ENCODE measurements at places on chromosomes 2 and 18.

DNA sequence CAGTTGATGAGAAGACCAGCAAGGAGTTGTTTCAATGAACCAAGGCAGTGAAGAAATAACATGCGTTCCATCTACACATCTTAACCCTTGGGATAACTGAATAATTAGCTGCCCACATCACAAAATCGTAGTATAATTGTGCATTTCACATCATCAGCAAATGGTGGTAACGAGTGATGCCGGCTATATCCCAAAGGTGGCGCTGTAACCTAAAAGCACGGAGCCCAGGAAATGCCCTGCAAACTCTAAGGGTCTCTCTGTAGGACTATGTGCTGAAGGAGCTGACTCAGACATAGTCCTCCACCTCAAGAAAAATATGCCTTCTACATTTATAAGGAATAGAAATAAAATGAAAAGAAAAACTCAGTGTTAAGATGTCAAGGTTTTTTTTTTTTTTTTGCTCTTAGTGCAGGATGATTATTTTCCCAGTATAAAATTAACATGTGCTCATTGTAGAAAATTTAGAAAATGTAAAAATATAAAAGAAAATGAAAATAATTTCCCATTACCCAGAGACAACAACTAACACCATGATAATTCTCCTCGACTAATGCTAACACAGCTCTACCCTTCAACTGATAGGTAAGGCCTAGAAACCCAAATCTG is 23.1 kb upstream of the DSG3 start:
- no peak for DNase-seq

DNA sequence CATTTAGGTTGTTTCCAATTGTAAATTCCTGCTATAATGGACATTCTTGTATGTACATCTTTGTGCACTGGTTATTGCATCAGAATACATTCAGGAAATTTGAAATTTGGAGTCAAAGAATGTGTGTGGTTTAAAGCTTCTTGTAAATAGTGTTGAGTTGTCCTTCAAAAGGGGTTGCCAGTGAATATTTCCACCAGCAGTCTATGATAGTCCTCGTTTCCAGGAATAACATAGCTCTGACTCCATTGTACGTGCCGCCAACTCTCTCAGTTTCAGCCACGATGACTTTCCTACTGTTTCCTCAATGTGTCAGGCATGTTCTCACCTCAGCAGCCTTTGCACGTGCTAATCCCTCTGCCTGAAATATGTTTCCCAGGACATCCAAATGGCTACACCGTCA is 10.9 kb upstream of the HS6ST1 start:
- no peak for DNase-seq

DNA sequence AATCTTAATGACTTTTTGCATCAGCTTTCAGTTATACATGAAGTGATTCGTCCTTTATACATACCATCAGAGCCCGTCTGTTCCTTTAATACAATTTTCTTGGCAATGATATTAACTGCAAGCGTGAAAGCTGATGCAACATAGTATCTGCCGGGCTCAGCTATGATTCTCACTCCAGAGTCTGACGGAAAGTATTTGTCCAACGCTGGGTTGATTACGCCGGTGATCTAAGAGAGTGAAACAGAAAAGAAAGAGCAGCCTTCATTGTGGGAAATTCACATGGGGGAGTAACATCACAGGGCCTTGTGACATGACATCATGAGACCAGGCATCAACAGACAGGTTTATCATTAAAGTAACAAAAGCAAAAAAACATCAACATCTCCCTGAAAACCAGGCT is 6.2 kb downstream of the ODC1 start:
- no peak for DNase-seq

GRCh38 chr18:44229693-44230108 is 451.0 kb upstream of the SETBP1 start:
- DNase-seq, result no peak

Measured in activated T-helper 2 cell treated with anti-CD3 and anti-CD28 coated beads, Interferon-gamma antibody, Interleukin-2, Interleukin-4, amounts not matched to agents 10 μg/mL and 5 μg/mL and 100 μg/mL, durations not matched to agents 14 hours and 24 hours and 36 hours (primary cell).